ENCODE measurements at places on chromosomes 2 and 18. TPM values are rescaled to one million over a fixed set of nuclear protein-coding genes. Genes with fewer than 3 reads are reported as not detected.

- no peak for DNase-seq
Observed at GRCh38 chr18:37385846-37386778, 179.5 kb downstream of the CELF4 start.

DNA sequence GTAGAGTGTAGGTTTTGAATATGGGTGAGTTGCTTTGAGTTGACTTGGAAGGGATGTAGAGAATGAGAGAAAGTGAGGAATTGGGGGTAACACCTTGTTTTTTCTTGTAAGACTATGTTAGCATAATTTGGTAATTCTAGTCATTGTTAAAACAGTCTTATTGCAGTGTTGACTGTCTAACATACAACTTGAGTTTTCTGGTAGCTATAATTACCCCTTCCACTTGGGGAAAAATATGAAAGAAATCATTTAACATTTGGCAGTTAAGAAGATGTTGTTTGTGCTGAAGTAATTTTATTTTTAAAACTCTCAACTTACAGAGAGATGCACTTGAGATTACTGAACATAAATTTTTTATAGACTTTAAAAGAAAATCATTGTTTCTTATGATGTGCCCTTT is 108.2 kb downstream of the COMMD1 start:
- DNase-seq, result no peak

DNA sequence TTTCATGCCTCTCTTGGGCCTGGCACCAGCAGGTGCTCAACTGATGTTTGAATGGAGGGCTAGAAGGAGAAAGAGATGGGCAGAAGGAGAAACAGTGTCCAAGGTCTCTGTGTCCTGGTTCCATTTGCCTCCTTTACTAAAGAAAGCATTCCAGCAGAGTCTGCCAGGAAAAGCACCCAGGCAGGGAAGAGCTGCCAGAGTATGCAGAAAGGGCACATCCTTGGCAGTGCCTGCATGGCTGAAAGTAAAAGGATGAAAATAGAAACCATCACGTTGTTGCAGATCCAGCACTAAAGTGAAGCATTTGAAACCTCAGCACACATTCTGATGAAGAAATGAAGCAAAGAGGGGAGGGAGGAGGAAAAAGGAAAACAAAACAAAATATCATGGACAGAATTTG is 142.2 kb downstream of the ESCO1 start:
- no peak for DNase-seq

DNA sequence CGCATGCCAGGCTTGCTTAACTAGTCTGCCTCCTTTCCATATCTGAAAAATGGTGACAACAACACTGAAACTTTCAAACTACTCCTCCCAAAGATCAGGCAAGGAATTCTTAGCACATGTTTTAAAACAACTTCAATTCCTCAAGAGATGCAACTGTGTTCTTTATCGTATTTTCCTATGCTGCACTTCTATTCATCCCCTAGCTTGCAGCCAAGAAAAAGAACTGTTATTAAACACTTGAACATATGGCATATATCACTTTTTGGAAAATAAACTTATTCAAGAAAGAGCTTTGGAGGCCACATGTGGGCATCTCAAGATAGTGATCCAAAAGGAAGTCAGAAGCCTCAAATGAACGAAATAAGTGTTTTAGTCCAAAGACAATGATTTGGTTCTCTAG is 75.6 kb upstream of the STAM2 start:
- DNase-seq, result no peak

Gene LRP1B
- total RNA-seq, result 0.03 TPM

Gene RSAD2
- total RNA-seq, result not detected

Gene WNT6
- not detected for total RNA-seq
